ENCODE measurements at places on chromosomes 3 and 15.
A peak's percentile ranks its signal among the peaks of the same experiment; 100 is the strongest.

- DNase-seq: no peak
Observed at GRCh38 chr3:187447737-187448136, 79.6 kb downstream of the RTP4 start.

- DNase-seq: no peak
Observed at GRCh38 chr3:46010519-46011113, 15.0 kb upstream of the FYCO1 start.

GRCh38 chr3:170745211-170745718 lies 124.7 kb downstream of the RPL22L1 start:
- peak; percentile 64 for DNase-seq

DNA sequence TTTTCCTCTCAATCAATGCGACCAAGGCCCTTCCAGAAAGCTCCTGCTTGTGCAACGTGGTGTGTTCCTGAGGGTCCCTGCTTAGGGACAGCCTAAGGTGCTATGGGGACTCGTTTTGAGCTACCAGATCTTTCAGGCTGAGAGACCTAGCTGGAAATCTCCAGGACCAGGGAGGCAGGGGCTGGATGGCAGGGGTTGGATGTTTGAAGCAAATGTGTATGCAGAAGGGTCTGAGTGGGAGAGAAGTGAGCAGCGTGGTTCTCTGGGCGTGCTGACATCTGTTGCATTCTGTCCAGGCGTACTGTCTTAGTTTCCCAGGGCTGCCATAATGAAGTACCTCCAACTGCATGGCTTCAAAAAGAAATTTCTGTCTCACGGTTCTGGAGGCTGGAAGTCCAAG lies 31.7 kb upstream of the SLCO2A1 start:
- no peak for DNase-seq

- no peak for DNase-seq
Observed at GRCh38 chr3:55771503-55771902, 284.4 kb upstream of the WNT5A start.

- DNase-seq: peak; percentile 14
Observed at GRCh38 chr3:99537416-99537815, 101.0 kb upstream of the COL8A1 start.

DNA sequence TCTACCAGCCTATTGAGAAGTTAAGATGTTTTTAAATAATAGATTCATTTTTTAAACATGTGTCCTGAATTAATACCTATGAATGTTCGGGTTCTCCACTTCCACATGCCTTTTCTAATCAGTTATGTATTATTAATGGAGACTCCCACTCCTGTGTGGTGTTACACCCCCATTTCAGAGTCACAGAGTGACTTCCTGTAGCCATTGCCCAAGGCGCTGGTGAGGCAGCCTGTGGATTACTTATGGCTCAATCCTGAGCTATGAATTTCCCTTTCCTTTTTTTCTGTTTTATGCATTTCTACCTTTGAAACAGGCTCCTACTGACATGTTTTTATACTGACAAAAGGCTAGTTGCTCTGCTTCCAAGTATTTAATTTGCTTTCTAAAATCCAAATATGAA lies 162.3 kb downstream of the GABRG3 start:
- no peak for DNase-seq

GRCh38 chr3:11604139-11604892 lies 39.4 kb downstream of the VGLL4 start:
- peak; percentile 89 for DNase-seq

DNA sequence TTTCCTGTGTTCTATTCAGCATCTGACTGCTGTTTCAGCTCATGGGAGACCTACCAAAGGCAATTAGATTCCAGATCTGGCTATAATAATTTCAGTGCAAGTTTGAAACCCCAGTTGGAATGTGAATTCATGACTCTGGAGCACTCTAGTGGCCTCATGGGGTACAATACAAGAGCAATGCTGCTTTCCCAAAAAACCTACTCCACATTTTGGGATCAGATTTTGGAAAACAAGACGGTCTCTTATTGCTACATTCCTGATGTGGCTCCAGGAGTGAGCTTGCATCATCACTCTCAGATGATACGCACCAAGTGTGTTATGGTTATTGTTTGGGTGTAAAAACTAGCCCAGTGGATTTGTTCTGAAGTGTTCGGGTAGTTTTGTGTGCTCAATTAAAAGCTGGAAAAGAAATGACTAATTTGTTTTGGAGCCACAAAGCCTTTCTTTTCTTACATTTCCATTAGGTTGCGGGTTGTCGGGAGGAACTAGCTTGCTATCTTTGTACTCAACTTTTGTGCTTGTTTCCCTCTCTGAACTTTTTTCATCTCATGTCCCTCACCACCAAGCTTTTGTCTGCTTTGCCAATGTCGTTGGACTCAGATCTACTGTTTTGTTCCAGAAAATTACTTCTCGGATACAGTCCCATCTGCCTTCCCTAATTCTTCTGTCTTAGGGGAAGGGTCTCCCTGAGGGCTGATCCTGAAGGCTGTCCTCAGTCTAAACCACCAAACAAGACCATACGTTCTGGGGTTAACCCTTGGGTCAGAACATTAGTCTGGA lies 272.1 kb downstream of the BBX start:
- peak; percentile 58 for DNase-seq

DNA sequence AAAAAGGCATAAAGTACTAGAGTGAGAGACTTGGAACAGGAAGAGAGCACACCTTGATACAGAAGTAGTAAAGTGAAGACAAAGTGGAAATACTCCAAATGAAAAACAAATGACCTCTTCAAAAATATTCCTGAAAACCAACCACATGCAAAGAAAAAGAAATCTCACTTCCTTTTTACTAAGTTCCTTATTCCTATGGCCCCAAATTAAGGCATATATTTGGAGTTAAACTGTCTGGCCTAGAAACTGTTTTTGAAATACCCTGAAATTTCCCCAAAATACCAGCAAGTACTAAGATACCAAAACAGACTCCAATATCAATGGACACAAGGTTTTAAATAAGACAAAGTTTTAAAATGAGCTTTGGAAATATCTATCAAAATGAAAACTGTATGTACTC lies 58.2 kb downstream of the ZNF148 start:
- no peak for DNase-seq
